CD4-positive, alpha-beta T cell treated with Interleukin-4 for 1 hour (primary cell): ENCODE measurements at places on chromosomes 12 and 14.

DNA sequence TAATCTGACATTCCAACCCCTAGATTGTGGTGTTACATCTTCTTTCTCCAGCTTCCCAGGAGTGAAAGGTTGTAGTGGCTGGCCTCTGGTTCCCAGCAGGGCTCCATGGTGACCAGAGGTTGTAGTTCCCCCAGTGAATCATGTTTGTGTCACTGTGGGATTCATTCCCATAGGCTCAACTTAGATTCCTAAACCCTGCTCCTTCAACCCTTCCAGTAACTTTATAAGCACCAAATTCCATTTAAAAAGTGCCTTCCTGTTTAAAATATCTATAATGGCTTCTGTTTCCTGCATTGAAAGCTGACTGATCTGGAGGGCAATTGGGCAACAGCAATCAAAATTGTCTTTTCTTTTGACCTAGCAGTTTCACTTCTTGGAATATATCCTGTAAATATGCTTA, 40.5 kb upstream of the TBC1D15 start:
- no peak for DNase-seq

DNA sequence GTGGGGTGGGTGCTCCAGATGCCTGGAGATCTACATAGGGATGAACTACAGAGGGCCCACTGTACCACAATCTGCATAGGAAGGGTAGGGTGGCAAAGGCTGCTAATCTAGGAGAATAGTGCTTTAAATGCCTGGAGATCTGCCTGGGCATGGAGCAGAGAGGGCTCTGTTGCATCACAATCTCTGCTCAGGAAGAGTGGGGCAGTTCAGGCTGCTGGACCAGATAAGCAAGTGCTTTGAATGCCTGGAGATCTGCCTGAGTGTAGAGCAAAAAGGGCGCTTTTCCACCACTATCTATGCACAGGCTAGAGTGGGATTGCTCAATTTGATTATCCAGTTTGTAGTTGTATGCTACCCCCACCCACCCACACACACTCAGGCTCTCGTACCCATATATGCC, 886.3 kb upstream of the SEL1L start:
- no peak for DNase-seq

GRCh38 chr12:84874125-84874824, 38.3 kb downstream of the SLC6A15 start:
- DNase-seq: no peak

GRCh38 chr12:1533602-1534304, 60.6 kb downstream of the FBXL14 start:
- DNase-seq: peak; percentile 34

- DNase-seq: peak; percentile 81
Observed at GRCh38 chr12:14952299-14952921, 9.0 kb downstream of the ARHGDIB start.

DNA sequence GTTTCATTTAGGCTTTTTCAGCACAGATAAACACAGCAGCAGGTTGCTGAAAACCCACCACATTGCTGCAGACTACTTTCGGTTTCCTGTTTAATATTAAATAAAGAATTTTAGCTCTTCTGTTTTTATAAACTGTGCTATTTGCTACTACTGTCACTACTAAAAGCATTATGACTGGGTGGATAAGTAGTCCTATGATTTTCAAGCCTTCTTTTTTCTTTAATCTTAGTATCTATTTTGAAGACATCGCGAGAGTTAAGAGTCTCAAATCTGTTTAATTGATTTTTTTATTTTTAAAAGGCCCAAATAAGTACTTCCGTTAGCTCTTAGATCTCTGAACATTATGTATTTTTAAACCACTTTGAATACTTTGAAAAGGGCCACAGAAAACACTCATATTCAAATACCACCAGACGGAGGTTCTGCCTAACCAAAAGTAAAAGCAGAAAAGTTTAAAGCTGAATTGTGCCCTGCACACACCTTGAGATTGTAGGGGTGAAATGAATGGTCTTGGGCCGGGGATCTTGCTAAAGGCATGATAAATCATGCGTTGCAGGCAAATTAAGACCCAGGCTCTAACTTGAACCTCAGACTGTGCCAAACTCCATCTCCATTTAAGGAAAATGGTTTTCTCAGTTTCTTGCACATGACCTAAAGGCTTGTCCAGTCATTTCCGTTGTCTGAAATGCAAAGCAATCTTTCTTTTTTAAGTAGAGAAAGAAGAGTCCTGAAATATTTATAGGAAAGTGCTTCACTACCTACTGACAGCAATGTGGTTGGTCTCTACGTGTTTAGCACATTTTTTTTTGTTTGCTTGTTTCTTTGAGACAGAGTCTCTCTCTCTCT, 13.6 kb upstream of the FOXN3 start:
- peak; percentile 83 for DNase-seq

DNA sequence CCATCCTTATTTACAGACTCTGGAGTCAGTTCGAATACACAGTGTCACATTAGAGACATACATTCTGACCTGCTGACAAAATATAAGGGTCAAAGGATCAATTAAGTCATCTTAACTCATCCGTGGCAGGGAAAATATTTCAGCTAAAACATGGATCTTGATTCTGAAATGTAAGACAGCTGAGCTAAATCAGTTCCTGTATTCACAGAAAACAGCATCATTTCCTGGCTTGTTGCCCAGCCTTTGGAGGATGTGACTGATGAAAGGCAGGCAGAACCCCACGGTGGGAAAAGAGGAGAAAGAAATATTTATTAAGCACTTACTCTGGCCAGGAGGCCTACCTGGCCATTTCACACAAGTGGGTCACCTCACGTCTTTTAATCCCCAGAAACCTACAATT, 101.9 kb downstream of the GAS2L3 start:
- DNase-seq: peak; percentile 15

DNA sequence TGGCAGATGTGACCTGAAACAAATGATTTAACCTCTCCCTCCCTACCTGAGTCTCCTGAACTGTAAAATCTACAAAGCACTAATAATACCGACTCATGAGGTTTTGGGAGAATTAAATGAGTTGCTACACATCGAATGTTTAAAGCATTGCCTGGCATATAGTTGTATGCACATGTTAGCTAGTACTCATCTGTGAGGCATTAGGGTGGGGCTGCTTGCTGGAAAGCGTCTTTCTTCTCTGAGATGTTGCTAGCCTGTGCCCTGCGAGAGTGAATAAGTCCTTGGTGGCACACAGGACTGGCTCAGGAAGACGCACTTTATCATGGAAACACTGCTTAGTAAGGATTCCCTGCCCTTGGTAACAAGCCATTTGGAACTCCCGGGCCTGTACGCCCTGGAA, 6.1 kb downstream of the RAPGEF3 start:
- DNase-seq: no peak

DNA sequence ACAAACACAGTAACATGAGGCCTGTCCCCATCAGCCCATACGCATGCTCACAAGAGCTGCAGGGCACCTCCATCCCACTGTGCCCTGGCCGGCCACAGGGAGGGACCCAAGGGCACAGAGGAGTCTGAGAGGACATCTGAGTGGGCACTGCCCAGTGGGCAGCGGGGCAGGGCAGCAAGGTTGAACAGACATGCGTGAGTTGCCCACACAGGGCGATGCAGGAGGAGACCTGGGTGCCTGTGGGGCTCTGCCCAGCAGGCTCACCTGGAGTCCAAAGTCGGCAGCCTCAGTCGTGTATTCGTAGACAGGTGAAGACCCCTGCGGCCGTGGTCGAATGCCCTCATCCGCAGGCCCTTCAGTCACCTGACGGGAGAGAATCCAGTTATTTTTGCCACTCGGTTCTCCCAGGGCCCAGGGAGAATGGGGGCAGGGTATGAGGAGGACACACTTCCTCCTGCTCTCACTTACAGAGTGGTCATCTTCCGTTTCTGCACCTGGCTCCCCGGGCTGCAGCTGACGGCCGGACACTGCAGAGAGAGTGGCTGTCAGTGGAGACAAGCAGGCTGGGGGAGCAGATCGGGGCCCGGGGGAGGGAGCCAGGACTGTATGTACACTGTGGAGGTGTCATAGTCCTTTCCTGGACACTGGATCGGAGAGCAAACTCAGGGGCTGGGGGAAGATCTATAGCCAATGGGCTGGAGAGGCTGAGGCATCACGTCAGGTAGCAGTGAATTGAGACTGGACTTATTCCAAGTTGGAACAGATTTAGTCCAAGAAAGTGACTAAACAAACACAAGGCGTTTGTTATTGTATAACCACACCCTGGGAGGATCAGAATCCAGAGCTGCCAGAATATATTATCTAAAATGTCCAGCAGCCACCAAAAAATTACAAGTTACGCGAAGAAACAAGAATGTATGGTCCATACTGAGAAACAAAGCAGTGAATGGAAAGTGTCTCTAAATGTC, 20.7 kb downstream of the AHNAK2 start:
- no peak for DNase-seq

- DNase-seq: no peak
Observed at GRCh38 chr14:45048385-45048784, 35.5 kb upstream of the PRPF39 start.

GRCh38 chr14:52446355-52446754, 106.0 kb downstream of the TXNDC16 start:
- no peak for DNase-seq

- no peak for DNase-seq
Observed at GRCh38 chr14:105887692-105888091, 361.3 kb downstream of the TMEM121 start.

GRCh38 chr14:62914025-62914424, 131.2 kb downstream of the KCNH5 start:
- DNase-seq: no peak

DNA sequence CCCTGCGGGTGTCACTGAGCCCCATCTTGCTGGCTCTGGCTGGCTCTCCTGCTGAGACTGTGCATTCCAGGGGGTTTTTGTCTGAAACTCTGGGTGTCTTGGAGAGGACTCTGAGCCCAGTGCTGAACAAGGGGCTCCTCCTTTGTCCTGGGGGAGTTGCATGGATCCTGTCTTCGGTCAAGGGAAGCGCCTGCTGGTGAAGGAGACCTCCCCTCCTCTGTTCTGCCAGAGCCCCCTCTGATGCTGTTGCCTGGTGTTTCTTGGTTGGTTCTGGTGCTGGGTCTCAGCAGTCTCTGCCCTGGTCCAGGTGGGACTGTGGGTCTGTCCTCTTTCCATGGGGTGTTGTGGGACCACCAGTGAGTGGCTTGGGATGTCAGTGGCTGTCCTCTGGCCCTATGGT, 380.9 kb downstream of the TMEM121 start:
- DNase-seq: no peak

DNA sequence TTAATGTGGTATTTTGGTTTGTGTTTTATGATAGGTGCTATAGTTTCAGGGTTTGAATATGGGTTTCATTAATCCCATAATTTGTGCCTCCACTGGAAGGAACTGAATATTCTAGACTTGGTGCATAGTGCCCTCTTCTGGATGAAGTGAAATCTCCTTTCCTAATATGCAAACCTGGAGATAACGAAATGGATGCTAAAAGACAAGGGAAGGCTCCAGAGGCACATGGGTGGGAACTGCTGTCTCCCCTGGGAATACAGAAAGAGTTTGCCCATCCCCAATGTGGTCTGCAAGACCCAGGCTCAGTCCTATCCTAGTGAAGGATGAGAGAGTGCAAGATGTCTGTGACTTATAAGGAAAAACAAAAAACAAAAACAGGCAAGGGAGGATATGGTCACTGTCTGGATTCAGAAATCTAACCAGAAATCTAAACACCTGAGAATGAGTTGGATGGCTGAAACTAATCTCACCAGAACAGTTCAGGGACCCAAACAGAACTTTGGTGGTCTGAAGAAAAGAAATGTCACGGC, 142.3 kb upstream of the TMPO start:
- no peak for DNase-seq

GRCh38 chr14:103545915-103546651, 16.4 kb downstream of the BAG5 start:
- no peak for DNase-seq

DNA sequence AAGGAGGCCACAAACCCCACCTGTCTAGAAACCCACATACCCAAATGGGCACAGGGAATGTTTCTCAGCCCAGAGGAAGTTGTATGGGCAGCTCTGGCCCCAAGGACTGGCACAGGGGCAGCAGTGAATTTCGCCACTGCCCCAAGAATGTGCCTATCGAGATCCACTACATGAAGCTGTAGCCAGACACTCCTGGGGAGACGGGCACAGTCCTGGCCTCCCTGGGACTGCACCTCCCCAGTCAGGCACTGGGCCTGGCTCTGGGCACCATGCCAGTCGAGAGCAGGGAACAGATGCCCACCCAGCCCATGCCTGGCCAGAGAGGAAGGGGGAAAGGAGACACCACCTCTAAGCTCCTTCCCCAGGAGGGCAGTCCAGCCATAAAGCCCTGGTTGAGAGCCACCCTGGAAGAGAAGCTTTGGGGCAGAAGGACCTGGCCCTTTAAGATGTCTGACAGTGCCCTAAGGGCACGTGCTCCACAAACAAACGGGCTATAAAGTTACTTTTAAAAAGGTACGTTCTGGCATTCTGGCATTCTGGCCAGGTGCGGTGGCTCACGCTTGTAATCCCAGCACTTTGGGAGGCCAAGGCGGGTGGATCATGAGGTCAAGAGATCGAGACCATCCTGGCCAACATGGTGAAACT, 8.4 kb downstream of the ADCY6 start:
- no peak for DNase-seq

GRCh38 chr12:3792623-3793288, 39.8 kb upstream of the CRACR2A start:
- no peak for DNase-seq

- no peak for DNase-seq
Observed at GRCh38 chr12:77999074-77999715, 168.5 kb downstream of the NAV3 start.

GRCh38 chr12:61282790-61283575, 977.2 kb upstream of the USP15 start:
- DNase-seq: no peak

GRCh38 chr12:124399622-124400021, 104.7 kb downstream of the RFLNA start:
- peak; percentile 27 for DNase-seq

DNA sequence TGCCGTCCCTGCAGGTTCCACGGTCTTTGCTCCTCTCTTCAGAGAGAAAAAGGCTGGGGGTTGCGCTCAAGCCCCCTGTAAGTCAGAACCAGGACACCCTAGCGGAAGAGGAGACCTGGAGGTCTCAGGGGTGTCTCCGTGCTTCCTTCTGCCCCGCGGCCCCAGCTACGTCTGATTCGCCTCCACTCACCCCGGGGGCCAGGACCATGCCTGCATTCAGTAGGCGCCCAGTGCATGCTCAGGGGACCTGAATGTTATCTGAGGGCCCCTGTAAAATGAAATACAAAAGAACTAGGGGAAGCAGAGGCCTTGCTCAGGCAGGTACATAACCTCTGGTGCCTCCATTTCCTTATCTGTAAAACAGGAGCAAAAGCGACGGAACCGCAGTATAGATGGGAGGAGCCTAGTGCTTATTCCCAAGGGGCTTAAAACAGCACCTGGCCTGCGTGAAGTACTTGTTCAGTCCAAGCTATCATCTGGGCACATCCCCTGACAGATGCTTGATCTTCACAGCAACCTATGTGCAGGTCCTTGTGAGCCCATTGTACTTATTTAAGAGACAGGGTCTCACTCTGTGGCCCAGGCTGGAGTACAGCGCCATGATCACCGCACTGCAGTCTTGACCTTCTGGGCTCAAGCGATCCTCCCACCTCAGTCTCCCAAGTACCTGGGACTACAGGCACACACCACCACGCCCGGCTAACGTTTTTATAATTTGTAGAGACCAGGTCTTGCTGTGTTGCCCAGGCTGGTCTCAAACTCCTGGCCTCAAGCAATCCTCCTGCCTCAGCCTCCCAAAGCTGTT, 110.3 kb upstream of the NCOR2 start:
- DNase-seq: no peak
